ENCODE measurements at places on chromosomes 1 and 21.

DNA sequence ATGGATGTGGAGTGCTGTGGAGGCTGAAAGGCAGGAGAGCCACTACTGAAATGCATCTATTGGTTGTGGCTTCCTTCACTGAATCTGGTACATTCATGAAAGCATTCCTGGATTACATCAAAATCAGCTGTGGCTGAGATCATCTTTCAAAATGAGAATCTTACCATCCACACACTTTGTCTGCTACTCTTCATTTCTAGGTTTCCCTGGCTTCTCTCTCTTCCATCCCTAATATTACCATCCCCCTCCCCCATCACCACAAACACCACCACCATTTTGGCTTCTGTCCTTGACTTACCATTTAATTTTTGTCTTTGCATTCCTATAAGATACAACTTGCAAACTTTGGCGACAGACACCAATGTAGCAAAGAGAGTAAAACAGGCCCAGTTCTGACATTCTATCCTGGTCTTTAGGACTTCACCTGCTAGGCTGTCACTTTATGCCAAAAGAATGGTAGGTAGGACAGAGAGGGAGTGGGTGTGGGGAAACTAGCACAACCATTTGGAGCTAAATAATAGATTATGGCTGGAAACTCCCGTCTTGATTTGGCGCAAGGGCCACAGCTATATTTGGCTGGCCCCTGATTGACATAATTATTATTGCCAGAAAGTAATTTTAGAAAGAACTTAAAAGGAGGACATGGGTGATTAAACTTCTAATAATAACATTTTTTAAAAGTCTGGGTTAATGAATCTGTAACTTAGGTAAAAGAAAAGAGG is 15.1 kb upstream of the DUSP10 start:
- DNase-seq, result no peak

GRCh38 chr21:16250273-16250672 is 520.5 kb downstream of the USP25 start:
- no peak for DNase-seq

DNA sequence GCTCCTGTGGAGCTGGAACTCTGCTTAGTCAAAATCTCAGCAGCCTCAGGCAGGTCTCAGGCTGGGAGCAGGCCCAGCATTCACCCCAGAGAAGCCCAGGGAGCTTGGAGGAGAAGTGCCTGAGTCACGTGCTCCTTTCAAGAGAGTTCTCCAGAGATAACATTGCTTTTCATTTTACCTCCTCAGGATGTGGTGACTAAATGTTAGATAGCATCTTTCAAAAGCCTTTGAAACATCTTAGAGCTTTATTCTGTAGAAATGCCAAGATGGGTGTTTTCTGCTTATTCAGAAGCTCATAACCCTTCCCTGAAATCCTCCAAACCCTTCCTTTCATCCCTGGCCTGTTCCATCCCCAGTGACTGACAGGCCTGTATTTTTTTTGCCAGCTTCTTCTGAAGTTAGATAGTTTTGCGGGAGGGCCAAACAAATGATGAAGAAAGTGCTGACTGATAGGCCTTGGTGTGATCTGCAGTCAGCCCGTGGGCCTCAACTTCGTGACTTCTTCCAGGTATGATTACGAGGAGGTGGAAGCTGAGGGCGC is 58.0 kb downstream of the PGM1 start:
- peak; percentile 7 for DNase-seq

- no peak for DNase-seq
Measured at GRCh38 chr1:71231751-71232150, 150.9 kb upstream of the ZRANB2 start.

GRCh38 chr1:198966519-198966918 is 327.7 kb downstream of the PTPRC start:
- DNase-seq, result no peak

DNA sequence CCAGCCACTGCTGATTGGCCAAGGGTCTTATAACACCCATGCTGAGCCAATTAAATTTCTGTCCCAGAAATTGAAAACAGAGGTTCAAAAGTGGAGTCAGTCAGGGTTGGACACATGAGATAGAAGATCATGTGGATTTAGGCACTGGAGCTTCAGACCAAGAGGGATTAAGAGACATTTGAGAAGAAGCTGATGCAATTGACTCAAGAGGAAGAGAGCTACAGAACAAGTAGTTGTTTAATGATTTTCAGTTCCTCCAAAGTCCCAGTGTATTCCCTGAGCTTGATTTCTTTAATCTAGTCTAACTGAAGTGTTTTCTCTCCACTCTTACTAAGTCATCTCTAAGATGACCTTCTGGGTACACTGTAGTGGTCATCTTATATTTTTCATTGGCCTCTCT is 227.1 kb downstream of the DUSP10 start:
- no peak for DNase-seq
